WTC11 (cell line): ENCODE measurements at places on chromosomes 13 and 19. TPM values are rescaled to one million over a fixed set of nuclear protein-coding genes. Genes with fewer than 3 reads are reported as not detected.
A peak's percentile ranks its signal among the peaks of the same experiment; 100 is the strongest.

DNA sequence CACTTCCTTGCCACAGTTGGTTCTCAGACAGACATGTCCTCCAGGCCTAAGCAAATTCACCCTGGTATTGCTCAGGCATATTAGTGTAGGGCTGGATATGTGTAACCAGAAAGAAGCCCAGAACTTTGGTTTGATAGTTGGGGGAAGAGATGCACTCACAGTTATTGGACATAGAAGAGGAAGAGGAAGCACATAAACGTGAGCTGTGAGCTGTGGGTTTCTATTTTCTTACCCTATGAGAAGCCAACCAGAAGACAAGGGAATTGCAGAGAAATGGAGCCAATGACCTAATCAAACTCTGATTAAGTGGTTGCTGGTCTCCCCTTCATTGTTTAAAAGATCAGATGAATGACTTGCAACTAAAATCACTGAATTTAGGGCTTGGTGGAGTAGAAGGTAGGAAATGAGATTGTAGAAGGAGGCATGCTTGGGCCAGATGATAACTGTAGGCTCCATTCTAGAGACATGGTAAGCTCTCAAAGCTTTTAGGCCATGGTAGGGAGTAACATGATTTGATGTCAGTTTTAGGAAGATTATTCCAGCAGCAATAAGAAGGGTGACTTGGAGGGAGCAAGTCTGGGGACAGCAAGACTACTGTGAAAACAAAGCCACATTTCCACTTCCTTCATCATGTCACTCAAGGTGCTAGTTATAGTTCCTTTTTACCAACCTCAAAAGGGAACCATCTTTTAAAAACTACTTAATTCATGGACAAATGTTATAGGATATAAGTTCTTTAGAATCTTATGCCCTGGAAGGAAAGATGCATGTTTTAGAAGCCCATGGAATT is 24.1 kb upstream of the WDFY2 start:
- no peak overlapping the region for H3K4me3 ChIP-seq
- no peak overlapping the region for H3K27ac ChIP-seq

DNA sequence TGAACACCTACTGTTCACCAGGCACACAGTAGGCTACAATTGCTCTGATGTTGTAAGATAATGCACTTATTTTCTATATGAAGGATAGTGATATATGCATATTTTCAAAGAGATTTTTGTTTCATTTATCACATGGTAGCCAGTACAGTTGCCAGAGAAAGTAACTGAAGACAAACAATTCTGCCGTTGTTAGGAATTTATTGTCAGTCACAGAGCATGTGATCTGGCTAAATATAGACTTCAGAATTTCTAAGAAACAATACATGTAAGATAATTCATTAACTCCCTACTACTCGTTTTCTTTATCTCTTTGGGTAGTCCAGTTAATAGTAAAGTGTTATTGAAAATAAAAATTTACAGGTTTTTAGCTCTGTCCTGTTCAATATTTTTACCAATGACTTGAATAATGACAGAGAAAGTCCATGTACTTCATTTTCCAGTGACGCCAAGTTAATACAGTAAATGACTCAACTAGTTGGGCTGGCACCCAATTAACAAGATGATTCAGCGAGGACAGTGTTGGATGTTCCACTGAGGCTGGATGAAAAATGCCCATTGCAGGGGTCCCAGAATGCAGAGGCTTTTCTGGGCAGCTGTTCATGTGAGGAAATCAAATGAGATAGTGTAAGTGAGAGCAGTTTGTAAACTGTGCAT is 35.6 kb downstream of the GJA3 start:
- H3K36me3 ChIP-seq = no peaks in the 10 kb centered on the region
- DNase-seq = no peak
- H3K4me1 ChIP-seq = peaks cover 14% of the 10 kb centered on the region
- H3K27me3 ChIP-seq = peaks cover 8% of the 10 kb centered on the region; the same call in 1 of the 2 replicates
- no peak overlapping the region for H3K27ac ChIP-seq
- no peak overlapping the region for H3K4me3 ChIP-seq

DNA sequence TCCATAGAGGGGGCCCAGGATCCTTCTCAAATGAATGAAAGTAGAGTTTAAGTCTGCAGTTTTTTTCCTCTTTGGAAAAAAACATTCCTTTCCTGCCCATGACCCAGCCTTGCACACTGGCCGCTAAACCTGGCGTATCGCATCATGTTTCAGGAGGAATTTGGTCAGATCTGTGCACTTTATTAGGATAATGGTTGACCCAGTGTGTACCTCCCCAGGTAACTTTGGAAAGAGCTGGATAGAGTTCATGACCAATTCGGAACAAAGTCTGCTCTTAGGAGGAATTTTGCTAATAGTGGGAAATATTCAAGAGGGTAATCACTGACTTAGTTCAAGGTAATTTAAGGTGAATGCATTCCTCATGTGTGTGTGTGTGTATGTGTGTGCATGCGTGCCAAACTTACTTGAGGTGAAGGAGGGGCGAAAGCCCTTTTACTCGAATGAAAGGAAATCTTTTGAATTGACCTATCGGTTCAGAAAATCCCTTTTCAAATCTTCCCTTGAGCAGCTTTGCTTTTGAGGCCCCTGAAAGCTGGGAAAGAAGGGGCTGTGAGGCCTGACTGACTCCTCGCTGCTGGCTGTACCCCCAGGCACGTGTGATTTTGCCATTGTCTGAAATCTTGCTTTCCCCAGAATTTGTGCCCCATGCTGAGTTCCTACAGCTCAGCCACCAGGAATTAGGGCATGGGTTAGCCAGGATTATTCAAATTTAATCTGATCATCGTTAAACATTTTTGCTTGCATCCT is 46.3 kb downstream of the SIPA1L3 start:
- peaks cover 40% of the 10 kb centered on the region for H3K4me1 ChIP-seq
- peak overlapping the region; percentile 89 for H3K27ac ChIP-seq
- H3K36me3 ChIP-seq = peaks cover 2% of the 10 kb centered on the region; the same call in 1 of the 2 replicates
- no peak overlapping the region for H3K4me3 ChIP-seq
- no peaks in the 10 kb centered on the region for H3K27me3 ChIP-seq

- no peak overlapping the region for H3K4me3 ChIP-seq
- no peak for DNase-seq
- no peaks in the 10 kb centered on the region for H3K27me3 ChIP-seq
- peaks cover 7% of the 10 kb centered on the region; the same call in 1 of the 2 replicates for H3K4me1 ChIP-seq
- peaks cover 38% of the 10 kb centered on the region for H3K36me3 ChIP-seq
- H3K27ac ChIP-seq = peak overlapping the region; percentile 45; the same call in 1 of the 2 replicates
These were observed 15.3 kb downstream of the ZBTB7A start for GRCh38 chr19:4051175-4052101.

DNA sequence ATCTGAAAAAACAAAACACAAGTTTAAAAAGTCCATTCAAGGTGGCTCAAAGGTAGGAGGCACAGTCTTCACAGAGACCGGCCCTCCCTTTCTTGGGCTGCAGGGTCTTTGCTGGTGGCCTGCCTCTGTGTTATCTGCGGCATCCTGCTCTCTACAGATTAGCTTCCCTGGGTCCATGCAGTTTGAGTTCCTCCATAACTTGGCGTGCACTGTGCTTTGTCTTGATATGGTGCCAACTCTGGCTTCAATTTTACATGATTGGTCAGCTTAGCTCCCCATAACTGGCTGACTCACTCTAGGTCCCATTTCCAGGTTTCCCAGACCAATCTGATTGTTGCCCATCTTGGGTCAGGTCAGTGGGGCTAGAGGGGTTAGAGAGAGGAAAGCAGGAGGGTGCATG is 41.8 kb downstream of the TPT1 start:
- no peaks in the 10 kb centered on the region for H3K36me3 ChIP-seq
- no peaks in the 10 kb centered on the region for H3K27me3 ChIP-seq
- H3K27ac ChIP-seq = no peak overlapping the region

- H3K36me3 ChIP-seq = peaks cover 4% of the 10 kb centered on the region; the same call in 1 of the 2 replicates
- H3K4me1 ChIP-seq = no peaks in the 10 kb centered on the region
- no peak overlapping the region for H3K27ac ChIP-seq
- H3K4me3 ChIP-seq = no peak overlapping the region
These were observed 303.9 kb downstream of the SLITRK5 start for GRCh38 chr13:87975035-87975434.

GRCh38 chr13:112053744-112054615 is 13.0 kb upstream of the SOX1 start:
- H3K27me3 ChIP-seq = peaks cover 97% of the 10 kb centered on the region
- H3K4me1 ChIP-seq = peaks cover 32% of the 10 kb centered on the region
- H3K27ac ChIP-seq = no peak overlapping the region
- H3K4me3 ChIP-seq = peak overlapping the region; percentile 54
- DNase-seq = peak; percentile 33
- no peaks in the 10 kb centered on the region for H3K36me3 ChIP-seq

- H3K27me3 ChIP-seq = peaks cover 25% of the 10 kb centered on the region
- H3K36me3 ChIP-seq = peaks cover 19% of the 10 kb centered on the region
- peak; percentile 86 for DNase-seq
- H3K4me3 ChIP-seq = peak overlapping the region; percentile 43; the same call in 1 of the 2 replicates
- peaks cover 26% of the 10 kb centered on the region for H3K4me1 ChIP-seq
These were observed 5.1 kb downstream of the JUNB start for GRCh38 chr19:12796146-12797071.

GRCh38 chr19:1853295-1854038 is 5.2 kb upstream of the REXO1 start:
- peak overlapping the region; percentile 46 for H3K4me3 ChIP-seq
- peak overlapping the region; percentile 90; the same call in 1 of the 2 replicates for H3K27ac ChIP-seq
- H3K27me3 ChIP-seq = no peaks in the 10 kb centered on the region

DNA sequence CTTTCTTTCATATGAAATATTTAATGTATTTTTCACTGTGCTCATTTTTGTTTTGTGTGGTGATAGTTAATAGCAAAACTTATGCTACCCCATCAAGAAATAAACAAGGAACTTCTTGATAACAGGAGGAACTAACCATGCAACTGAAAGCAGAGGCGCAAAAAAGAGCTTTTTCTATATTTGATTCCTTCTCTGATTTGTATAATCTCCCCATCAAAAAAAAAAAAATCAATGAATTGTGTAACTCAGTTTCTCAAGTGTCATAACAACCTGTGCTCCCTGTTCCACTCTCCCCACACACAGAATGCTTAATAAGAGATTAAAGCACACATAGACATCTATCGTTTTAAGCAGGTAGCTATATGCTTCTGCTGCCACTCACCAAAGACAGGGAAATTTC is 67.3 kb upstream of the MED4 start:
- no peak overlapping the region for H3K27ac ChIP-seq
- no peak overlapping the region for H3K4me3 ChIP-seq
- DNase-seq = no peak
- no peaks in the 10 kb centered on the region; the same call in 1 of the 2 replicates for H3K27me3 ChIP-seq

DNA sequence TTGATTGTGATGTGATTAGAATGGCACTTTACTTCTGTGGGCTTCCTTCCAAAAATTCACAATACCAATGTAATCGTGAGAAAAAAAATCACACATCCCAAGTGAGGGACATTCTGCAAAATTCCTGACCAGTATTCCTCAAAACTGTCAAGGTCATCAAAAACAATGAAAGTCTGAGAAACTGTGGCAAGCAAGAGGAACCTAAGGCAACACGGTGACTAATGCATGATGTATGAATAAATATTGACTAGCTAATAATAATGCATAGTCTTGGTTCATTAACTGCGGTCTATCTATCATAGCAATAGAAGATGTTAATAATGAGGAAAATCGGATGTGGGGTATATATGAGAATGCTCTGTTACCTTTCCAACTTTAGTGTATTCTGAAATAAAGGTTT is 159.0 kb downstream of the RFC3 start:
- H3K27me3 ChIP-seq = no peaks in the 10 kb centered on the region
- DNase-seq = no peak
- no peak overlapping the region for H3K4me3 ChIP-seq
- H3K36me3 ChIP-seq = no peaks in the 10 kb centered on the region
- no peak overlapping the region for H3K27ac ChIP-seq

DNA sequence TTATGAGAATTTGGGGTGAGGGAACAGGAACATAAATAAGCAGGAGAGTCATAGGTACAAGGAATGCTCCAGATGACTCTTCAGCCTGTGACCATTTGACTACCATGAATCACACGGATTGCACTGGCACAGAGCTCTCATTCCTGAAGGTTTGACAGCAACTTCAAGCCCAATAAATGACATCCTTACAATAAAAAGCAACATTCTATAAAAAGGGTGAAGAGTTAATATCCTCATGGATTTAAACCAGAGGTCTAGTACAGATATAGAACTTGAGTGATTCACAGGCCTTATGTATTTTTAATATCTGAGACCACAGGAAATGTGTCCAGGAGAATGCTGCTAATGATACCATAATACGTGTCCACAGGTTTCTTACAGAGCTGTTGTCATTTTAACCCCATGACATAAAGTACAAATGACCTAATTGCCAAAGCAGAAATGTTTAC is 158.1 kb downstream of the IRS2 start:
- no peak overlapping the region for H3K27ac ChIP-seq
- DNase-seq = no peak
- H3K4me3 ChIP-seq = no peak overlapping the region
- H3K4me1 ChIP-seq = peaks cover 15% of the 10 kb centered on the region; the same call in 1 of the 2 replicates

- peaks cover 21% of the 10 kb centered on the region for H3K4me1 ChIP-seq
- no peak overlapping the region for H3K27ac ChIP-seq
- no peaks in the 10 kb centered on the region; the same call in 1 of the 2 replicates for H3K27me3 ChIP-seq
- peaks cover 11% of the 10 kb centered on the region for H3K36me3 ChIP-seq
- DNase-seq = peak; percentile 52
- peak overlapping the region; percentile 69 for H3K4me3 ChIP-seq
These were observed 1.1 kb downstream of the IRS2 start for GRCh38 chr13:109785141-109785891.

DNA sequence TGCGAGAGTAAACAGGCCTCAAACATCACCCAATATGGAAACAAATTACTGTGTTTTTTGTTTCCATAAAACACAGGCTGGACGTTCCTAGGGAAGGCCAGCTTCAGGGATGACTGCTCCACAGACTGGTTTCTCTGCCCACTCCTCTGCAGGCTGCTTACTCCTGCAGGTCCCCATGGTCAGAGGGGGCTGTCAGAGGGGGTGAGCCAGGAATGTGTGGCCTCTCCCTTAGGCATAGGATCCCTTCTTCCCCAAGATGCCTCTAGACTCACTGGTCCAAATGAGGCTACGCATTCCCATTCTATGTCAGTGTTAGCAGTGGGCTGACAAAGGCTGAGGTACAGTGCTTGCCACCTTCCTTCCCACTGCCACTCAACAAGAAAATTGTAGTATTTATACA is 229.8 kb downstream of the LHFPL6 start:
- H3K27me3 ChIP-seq = peaks cover 92% of the 10 kb centered on the region
- peaks cover 4% of the 10 kb centered on the region; the same call in 1 of the 2 replicates for H3K4me1 ChIP-seq
- H3K4me3 ChIP-seq = no peak overlapping the region

- H3K36me3 ChIP-seq = no peaks in the 10 kb centered on the region
- H3K4me3 ChIP-seq = no peak overlapping the region
- no peak for DNase-seq
- peaks cover 3% of the 10 kb centered on the region; the same call in 1 of the 2 replicates for H3K4me1 ChIP-seq
- H3K27ac ChIP-seq = no peak overlapping the region
These were observed 27.5 kb upstream of the WDFY2 start for GRCh38 chr13:51556740-51557139.

SWSAP1 gene
- total RNA-seq = 2.4 to 3.9 TPM (median 3.0 TPM) in 3 replicates

CYSLTR2 gene
- total RNA-seq = 0.14 TPM in 1 of 3 replicates, not detected in the others

TPP2 gene
- 52.9 to 68.3 TPM (median 57.5 TPM) in 3 replicates for total RNA-seq

PSG1 gene
- not detected in 3 replicates for total RNA-seq

C19orf67 gene
- total RNA-seq = 0.35 to 0.87 TPM (median 0.41 TPM) in 3 replicates

GPR108 gene
- 48.7 to 59.5 TPM (median 54.2 TPM) in 3 replicates for total RNA-seq
